ENCODE measurements at places on chromosomes 1 and 21. TPM values are rescaled to one million over a fixed set of nuclear protein-coding genes. Genes with fewer than 3 reads are reported as not detected.

Gene MYOG
- 0.16 TPM for total RNA-seq

Gene NBPF6
- not detected for total RNA-seq

Gene TNFRSF9
- 0.22 TPM for total RNA-seq

Gene RABIF
- 5.8 TPM for total RNA-seq

Gene LCK
- 0.54 TPM for total RNA-seq

DNA sequence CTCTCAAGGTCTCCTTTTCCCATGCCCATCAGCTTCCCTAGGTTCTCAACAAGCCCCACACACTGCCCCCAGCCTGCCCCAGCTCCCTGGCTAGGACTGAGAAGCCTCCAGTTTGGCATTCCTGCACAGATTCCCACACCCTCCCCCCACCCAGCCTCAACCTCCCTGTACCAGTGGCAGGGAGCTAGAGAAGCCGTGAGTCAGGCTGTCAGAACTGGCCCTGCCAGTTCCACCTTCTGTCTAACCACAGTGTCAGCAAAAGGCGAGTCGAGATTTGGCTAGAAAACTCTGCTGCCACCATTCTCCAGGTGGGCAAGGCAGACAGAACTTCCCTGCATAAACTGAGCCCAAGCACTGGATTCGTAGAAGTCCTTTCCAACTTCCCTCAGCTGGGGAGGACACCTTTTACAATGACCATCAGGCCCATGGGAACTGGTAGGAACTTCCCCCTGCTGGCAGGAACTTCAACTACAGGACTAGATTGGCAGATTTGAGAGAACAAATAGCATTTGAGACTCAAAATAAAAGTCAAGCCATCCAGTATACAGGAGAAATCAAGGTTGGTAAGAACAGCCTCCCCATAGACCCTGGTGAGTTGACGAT lies 31.0 kb downstream of the TNNT2 start:
- DNase-seq, result peak; percentile 59

- DNase-seq, result no peak
Observed at GRCh38 chr1:55650444-55650843, 435.3 kb upstream of the USP24 start.

- DNase-seq, result no peak
Observed at GRCh38 chr1:237700181-237700580, 190.5 kb downstream of the ZP4 start.

GRCh38 chr1:24803987-24804530 lies 58.8 kb downstream of the CLIC4 start:
- DNase-seq, result no peak

GRCh38 chr21:16124378-16125138 lies 394.8 kb downstream of the USP25 start:
- no peak for DNase-seq

DNA sequence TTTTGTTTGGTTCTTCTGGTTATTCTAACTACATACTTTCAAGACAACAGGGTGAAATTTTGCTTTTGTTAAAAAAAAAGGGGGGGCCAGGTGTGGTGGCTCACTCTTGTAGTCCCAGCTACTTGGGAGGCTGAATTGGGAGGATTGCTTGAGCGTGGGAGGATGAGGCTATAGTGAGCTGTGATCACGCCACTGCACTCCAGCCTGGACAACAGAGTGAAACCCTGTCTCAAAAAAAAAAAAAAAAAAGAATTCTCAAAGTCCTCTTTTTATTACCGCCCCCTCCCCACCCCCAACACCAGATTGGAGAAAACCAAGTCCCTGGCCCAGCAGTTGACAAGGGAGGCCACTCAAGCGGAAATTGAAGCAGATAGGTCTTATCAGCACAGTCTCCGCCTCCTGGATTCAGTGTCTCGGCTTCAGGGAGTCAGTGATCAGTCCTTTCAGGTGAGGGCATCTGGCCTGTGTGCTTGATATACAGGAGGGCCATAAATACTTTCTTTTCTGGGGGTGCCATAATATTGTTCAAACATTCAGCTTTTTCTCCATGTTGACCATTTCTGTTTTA lies 50.2 kb downstream of the LAMC2 start:
- no peak for DNase-seq

GRCh38 chr1:180167721-180168467 lies 13.2 kb downstream of the QSOX1 start:
- peak; percentile 75 for DNase-seq

DNA sequence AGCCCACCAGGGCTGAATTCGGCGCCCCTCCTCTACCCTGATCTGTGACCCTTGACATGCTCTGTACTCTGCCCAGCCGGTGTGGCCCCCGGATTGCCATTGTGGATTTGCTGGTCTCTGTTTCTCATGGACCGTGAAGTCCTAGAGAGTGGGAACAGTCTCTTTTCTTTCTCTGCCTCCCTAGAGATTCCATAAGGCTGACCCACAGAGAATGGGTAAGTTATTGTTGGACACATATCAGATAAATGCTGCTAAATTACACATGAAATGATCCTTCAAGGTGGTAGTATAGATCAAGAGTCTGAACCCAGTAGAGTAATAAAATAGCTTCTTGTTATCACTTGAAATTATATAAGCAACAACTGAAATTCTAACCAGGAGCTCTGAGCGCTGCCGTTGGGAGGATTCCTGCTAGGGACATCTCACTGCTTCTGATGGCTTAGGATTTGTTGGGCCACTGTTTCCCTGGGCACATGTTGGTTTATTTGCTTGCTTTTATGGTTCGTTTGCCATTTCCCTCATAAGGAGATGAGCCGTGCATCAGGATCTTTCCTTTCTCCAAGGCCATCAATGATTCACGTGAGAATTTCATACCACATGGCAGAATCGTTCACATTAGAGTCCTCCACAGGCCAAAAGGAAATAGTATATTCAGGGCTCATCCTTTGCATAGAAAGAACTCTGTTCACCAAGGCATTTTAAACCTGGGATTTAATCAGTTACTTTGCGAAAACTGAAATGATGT lies 111.9 kb downstream of the ZBTB18 start:
- DNase-seq, result no peak

DNA sequence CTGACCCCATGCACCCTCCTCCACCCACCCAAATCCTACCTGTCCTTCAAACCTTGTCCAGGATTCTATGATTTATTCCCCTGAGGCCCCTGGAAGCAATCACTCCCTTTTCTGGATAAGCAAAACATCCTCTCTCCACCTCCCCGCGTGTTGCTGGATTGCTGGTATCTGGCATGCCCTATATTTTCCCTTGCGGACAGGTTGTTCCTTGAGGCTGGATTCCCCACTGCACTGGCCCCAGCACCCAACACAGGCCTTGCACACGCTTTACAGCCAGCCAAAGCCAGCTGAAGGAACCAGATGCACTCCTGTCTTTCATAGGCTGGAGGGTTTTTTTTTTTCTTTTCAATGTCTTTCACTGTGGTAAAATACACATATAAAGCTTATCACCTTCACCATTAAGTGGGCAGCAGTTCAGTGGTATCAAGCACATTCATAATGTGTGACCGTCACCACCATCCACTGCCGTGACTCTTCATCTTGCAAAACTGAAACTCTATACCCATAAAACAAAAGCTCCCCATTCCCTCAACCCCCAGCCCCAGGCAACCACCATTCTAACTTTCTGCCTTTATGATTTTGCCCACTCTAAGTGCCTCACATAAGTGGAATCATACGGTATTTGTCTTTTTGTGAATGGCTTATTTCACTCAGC lies 50.9 kb downstream of the TOR1AIP2 start:
- no peak for DNase-seq

DNA sequence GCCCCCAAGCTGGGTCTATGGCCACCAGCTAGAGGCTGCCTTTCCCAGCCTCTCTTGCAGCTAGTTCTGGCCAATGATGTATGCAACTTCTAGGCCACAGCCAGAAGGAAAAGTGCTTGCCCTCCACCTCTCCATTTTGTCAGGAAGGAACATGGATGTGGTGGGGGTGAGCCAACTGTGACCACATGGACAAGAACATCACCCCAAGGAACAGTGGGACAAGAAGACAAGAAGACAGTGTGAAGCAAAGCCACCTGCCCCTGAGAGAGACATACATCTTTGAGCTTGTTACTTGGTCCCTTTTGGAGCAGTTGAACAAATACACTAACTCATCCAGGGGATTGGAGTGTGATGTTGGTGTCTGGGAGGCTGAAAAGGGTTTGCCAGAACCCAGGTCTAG lies 105.8 kb upstream of the EDN2 start:
- DNase-seq, result peak; percentile 29

DNA sequence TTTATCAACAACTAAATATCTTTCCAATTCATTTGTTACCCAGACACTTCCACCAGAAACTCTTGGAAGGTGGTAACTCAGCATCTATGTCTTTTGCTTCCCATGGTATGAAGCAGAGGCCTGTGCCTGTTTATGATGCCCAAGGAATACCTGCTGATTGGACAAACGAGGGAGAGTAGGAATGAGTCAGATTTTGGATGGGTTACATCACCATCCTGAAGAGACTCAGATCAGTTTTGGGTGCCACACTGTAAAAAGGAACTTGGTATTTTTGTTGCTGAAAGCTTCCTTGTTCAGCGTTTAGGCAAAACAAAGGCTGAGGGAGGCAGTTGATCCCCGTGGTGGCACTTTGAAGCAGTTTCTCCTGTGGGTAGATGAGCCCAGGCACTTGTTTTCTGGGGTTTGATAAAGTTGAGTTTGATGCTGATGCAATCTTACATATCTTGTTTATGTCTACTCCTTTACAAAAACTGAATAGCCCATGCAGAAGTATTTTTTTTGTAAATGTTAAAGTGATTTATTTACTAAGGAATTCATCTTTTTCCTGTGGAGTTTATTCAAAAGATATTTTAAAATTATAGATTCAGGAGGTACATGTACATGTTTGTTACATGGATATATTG lies 26.7 kb upstream of the CYP4X1 start:
- DNase-seq, result no peak

GRCh38 chr1:225349826-225350225 lies 78.0 kb downstream of the LBR start:
- no peak for DNase-seq

GRCh38 chr1:29597861-29598260 lies 361.5 kb downstream of the PTPRU start:
- no peak for DNase-seq

DNA sequence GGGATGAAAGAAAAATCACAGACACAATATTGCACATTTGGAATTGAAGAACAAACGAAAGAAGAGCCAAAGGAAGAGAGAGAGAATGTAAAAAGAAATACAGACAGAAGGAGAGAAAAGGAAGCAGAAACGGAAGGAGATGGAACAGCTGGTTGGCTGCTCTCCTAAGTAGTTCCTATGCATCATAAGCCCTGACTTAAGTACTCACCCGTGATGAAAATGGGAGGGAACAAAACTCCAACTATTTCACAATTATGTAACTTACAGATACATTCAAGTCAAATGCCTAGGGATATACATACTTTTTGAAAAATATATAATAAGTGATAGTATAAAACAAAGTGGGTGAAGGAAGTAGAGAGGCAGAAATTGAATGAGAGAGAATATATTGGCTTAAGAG lies 88.5 kb downstream of the TTLL7 start:
- DNase-seq, result no peak

GRCh38 chr1:41773144-41773591 lies 145.6 kb downstream of the HIVEP3 start:
- DNase-seq, result no peak

DNA sequence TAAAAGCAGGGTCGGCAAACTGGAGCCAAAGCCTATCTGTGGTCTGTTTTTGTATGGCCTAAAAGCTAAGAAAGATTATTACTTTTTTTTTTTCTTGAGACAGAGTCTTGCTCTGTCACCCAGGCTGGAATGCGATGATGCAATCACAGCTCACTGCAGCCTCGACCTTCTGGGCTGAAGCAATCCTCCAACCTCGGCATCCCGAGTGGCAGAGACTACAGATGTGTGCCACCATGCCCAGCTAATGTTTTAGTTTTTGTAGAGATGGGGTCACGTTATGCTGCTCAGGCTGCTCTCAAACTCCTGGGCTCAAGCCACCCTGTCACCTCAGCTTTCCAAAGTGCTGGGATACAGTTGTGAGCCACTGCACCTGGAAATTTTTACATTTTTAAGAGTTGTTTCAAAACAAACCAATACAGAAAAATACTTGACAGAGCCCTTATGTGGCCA lies 6.5 kb upstream of the GLRX2 start:
- DNase-seq, result no peak

DNA sequence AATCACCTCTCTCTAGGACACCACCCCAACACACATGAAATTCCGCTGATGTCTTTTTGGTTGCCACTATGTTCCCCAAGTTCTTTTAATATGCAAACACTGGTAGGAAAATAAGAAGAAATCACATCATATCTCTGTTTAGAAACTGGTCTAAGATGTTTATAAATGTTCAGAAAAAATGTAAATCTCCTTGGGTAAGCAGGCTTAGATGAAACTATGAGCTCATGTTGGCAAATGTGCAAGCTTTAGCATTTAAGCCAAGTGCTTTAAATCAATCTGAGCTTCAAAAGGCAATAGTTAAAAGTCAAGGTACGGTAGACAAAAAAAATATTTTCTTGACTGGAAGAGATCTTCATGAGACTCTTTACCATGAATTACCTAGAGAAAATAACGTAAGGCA lies 25.2 kb upstream of the SLAMF9 start:
- DNase-seq, result no peak

DNA sequence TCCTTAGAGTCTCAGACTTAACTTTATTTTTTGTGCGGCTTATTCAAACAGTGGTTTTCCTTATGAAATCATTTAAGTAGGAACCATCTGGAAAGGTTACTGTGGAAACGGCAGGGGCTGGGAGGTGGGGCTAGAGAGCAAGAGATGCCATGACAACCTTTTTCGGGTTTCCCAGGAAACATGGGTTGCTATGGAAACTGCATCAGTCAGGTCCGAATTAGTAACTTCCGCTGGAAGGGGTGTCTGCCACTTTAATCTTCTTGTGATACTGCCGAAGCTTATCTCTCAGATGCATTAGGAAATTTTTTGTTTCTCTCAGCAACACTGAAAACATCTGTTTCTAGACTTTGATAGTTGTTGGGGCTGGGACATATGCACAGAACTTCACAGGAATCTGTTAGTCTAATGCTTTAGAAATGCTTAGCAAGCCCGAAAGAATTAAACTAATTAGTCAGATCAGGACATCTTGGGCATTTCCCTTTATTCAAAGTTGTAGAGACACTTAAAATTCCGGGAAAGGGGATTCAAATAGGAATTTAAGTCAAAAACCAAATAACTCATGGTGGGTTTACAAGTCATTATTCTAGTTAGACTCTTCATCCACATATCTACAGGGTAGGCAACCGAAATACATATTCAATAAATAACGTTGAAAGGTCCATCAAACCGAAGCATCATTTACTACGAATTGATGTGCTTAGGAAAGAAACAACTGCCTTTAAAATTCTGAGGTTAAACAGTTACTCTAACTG lies 2.6 kb downstream of the KCNA3 start:
- DNase-seq, result no peak

GRCh38 chr1:167278497-167278896 lies 57.8 kb downstream of the POU2F1 start:
- no peak for DNase-seq

DNA sequence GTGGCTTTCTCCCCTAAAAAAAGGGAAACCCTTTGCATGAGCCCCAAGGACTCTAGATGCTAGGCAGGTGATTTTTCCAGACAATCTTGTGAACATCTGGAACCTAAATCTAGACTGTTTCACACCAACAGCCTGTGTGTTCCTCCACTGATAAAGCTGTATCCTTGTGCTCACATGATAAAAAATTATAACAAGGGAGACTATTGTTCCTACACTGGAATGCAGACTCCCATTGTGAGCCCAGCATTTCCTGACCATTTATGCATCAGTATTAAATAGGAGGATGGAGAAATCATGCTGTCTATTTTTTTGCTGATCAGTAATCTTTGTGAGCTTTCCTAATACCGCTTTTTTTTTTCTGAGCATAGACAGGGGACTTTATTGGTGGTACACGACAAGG lies 52.5 kb downstream of the ZNF697 start:
- no peak for DNase-seq

Measured in cardiac septum (tissue), 1 donor.